Thoracic aorta (tissue), 2 donors: ENCODE measurements at places on chromosomes 7 and 10. TPM values are rescaled to one million over a fixed set of nuclear protein-coding genes. Genes with fewer than 3 reads are reported as not detected.

HPSE2 gene
- 1.1 TPM for total RNA-seq

NKX1-2 gene
- not detected for total RNA-seq

DGKI gene
- total RNA-seq: 10.3 TPM

TSPAN12 gene
- total RNA-seq: 12.6 TPM

TRA2A gene
- total RNA-seq: 23.0 TPM

GDF2 gene
- not detected for total RNA-seq

VDAC2 gene
- 98.0 TPM for total RNA-seq

VWA2 gene
- not detected for total RNA-seq

FAM241B gene
- 7.8 TPM for total RNA-seq

CNPY1 gene
- total RNA-seq: not detected

SND1 gene
- 111 TPM for total RNA-seq

DUSP5 gene
- 13.1 TPM for total RNA-seq

PNLIP gene
- total RNA-seq: not detected

SH2B2 gene
- total RNA-seq: 10.0 TPM

CRTAC1 gene
- 4.3 TPM for total RNA-seq

ASB10 gene
- total RNA-seq: not detected

OPALIN gene
- total RNA-seq: not detected

NPY4R gene
- not detected for total RNA-seq

EGR2 gene
- 0.95 TPM for total RNA-seq

PNLIPRP1 gene
- total RNA-seq: not detected

TSPAN13 gene
- 6.4 TPM for total RNA-seq

VAX1 gene
- total RNA-seq: not detected

TDRD1 gene
- not detected for total RNA-seq

ASB4 gene
- 0.14 TPM for total RNA-seq

NPS gene
- total RNA-seq: not detected

NPFFR1 gene
- total RNA-seq: 0.14 TPM

CH25H gene
- 2.7 TPM for total RNA-seq

TLX1 gene
- not detected for total RNA-seq

ZKSCAN5 gene
- total RNA-seq: 10.2 TPM

C7orf57 gene
- total RNA-seq: not detected

DYNC1I1 gene
- 69.1 TPM for total RNA-seq
